ENCODE measurements at places on chromosomes 4 and X.

DNA sequence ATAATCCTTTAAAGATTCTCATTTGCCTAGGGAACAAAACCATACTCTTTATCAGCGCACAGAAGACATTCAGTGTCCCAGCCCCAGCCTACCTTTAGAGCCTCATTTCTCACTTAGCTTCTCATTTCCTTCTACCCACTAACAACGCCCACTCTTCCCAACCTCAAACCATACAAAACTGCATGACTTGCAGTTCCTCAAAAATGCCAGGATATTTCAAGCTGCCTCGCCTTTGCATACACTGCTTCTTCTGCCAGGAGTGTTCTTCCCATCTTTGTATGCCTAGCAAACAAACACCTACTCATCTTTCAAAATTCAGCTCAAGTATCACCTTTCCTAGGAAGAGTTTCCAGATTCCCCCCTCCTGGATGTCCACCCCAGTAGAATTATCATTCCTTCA, 129.9 kb upstream of the ADGRL3 start:
- DNase-seq = no peak

GRCh38 chr4:74258963-74259362, 49.3 kb upstream of the EPGN start:
- peak; percentile 65 for DNase-seq

DNA sequence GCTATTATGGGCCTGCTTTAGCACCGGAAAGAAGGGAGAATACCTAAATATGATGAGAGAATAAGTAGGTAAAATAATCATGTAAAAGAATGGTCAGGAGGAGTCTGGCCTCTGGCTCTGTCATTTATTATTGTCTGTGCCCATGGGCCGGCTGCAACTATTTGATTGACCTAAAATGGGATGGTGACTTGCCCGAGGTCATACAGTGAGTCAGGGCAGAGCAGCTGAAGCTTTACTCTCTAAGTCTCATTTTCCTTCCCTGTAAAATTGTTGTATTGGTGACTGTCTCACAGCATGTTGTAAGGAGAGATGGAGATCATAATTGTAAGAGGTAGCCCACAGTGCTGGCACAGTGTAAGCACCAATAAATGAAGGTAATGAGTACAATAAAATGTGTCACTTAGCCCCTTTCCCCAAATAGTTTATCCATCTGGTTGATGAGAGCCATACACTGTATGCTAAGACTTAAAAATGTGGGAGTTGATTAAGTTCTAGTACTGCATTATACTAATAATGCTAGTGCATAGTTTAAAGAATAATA, 39.6 kb downstream of the RUFY3 start:
- no peak for DNase-seq

GRCh38 chrX:155514225-155514624, 55.8 kb upstream of the F8A3 start:
- no peak for DNase-seq

DNA sequence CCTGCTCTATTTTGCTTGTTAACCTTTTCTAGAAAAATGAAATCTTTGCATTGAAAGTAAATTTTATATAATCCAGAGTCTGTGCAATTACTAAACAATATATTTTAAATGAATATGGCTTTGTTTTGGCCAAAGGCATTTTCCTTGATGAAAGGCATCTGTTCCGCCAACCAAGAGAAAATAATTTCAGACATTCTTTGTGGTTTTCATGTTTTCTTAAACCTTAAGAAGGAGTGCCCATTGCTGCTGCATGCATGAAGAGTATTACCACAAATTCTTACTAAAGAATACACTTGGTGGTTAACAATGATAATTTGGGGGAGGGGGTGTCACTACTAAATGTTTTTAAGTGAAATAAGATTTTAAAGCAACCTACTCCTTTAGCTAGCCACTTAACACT, 2.7 kb upstream of the PDGFC start:
- no peak for DNase-seq

DNA sequence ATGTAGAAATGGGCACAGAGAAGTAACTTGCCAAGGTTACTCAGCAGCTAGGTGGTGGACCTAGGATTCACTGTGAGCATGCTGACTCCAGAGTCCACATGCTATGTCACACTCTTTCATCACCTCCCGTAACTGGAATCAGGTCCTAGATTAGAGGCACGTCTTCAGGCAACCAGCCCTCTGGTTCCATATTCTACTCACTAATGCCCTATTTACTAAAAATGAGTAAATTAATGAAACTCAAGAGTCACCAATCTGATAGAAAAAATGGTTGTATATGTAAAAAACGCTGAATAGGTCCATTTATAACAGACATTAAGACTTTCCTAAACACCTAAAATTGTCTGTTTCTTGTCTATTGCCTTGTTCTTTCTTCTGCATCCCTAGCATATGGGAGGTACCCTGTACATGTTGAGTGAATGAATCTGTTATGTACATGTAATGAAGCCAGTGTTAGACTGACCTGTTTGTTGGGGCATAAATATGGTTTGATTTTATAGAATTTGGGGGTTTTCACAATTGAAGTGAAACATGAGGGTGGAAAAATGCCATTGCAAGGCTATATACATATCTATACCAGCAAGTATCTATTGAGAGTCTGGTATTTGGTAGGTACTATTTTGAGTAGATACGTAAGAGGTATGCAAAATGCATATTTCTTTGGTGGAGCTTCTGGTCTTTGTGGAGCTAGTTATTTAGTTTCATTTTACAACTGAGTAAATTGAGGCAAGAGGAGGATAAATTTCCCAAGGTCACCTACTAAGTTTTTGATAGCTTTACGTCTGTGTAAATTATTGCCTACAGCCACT, 7.5 kb upstream of the RUFY3 start:
- DNase-seq = no peak

GRCh38 chrX:133415276-133416105, at the start of gene GPC4:
Gene GPC4, minus strand, starts transcription at chrX:133415489. Its CDS starts 524 bp downstream, at chrX:133414965.
- no peak for DNase-seq

DNA sequence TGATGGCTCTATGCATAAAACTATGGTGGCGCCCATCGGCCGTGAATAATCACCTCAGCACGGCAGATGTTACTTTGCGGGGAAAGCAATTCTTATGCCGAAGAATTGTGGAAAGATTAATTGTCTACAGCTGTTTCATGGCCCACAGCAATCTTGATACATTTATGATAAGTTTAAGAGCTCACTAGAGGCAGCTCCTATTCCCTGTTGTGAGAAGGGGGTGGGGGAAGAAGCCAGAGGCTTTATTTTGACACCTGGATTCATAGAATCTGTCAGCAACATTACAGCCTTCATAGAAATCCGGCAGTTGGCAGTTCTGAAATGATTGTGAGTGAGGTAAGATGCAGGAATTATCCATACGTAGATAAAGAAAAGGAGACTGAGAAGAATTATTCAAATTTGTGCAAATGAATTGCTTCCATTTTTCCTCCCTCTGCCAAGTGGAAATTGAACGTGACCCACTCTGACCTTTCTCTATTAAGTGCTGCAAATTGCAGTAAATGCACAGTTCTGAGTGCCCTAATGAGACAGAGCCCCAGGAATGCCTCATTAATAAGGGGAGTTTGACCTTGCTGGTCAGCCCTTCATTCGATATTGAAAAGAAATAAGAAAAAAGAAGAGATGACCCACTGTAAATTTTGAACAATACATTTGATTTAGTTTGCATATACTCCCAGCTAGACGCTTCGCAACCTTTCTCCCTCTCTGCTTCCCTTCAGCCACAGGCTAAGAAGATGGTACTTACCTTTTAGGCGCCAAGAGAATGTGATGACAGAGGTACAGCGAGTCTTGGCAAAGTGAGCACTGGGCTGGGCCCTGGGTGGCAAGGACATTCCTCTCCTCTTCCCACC, 188.8 kb downstream of the GPAT3 start:
- DNase-seq = no peak
